CMK (cell line): ENCODE measurements at places on chromosomes 13 and 19.

DNA sequence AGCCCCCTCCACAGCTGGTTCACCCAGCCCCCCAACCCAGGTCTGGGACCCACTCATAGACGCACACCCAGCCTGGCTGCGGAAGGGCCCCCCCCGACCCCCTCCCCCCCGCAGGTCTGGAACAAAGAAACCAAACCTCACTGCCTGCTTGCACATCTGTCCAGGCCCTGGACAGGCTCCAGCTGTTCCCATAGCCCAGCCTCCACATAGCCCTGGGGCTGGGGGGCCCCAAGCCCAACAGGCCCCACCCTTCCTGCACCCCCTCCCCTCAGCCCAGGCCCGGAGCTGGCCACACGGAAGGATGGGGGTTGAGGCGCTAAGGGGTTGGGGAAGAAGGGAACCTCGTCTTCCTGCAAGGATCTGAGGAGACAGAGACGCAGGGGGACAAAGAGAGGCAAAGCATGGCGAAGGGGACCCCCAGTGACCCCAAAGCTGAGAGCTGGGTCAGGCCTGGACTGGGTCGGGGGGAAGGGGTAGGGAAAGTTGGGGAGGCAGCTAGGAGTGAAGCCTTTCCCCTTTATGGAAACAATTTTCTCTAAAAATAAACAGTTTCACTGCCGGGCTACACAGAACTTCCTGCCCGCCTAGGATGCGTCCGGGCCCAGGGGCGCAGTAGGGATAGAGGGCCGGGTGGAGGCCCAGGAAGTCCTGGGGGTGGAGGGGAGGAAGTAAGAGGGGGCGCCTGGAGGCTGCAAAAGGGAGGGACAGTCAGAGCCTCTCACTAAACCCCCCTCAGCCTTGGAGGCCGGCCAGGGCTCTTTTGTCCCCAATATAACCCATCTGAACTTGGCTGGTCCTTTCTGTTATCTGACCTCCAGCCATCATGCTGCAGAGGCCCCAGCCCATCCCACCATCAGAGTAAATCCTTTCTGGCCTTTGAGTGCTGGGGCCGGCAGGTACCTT is 2.4 kb downstream of the KANK2 start:
- no peak for DNase-seq

DNA sequence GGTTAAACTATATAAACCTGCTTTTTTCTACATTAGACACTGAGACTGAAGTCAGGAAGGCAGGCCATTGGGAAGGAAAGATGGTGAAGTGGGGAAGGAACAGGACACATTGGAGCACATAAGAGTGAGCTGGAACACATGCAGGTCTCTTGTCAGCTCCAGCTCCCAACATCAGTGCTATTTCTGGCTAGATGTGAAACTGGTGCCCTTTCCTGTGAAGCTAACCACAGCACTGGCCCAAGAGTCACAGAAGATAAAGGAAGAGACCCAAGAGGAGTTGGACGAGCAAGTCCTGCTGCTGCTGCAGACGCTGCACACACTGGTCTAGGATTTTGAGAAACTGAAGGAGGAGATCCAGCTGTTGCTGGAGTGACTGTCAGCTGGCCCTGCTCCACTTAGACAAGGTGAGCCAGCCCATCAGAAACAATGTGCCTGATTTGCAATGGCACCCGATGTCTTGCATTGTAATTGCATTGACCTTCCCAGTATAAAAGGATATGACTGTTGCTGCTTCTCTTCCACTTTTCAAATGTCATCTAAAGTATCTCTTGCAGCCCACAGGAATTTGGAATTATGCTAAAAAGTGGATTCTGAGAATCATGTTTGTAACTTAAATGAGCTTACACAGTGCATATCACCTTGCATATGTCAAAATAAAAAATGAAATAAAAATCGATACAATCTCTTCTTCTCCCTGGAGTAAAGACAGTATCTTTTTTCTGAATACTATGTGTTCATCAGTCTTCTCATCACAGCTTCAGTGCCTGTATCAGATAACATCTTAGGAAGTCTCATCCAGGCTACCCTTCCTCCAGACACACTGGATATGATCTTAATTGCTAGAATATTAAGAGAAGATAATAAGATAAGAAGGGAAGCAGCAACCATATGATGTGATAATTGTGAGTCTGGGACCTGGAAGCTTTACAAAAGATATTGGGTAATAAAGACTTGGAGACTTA is 230.7 kb upstream of the SPRY2 start:
- no peak for DNase-seq

- DNase-seq = no peak
These were observed 15.2 kb upstream of the TOMM40 start for GRCh38 chr19:44875666-44876451.

DNA sequence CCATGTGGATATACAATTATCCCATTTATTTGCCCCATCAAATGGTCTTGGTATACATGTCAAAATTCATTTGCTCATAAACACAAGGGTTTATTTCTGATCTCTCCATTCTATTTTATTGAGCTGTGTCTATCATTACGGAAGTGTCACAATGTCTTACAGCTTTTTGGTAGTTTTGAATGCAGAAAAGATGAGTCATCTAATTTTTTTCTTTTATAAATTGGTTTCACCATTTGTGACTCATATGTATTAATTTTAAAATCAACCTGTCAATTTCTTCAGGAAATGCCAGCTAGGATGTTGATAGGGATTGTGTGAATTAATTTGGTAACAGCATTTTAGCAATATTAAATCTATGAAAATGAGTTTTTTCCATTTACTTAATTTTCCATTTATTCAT is 2549.4 kb downstream of the PCDH9 start:
- no peak for DNase-seq

DNA sequence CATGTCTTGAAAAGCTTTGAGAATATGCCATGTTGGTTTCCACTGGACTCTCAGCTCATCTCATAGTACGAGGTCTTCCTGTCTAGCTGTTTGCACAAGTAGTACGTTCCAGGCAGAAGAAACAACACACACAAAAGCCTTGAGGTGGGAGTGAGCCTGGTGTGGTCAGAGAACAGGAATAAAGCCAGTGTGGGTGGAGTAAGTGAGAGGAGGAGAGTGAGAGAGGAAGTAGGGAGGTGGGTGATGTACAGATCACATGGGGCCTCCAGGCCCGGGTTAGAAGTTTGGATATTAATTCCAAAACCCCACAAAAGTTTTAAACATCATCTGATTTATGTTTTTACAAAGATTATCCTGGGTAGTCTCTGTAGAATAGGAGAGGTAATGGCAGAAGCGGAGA is 230.6 kb downstream of the MTUS2 start:
- DNase-seq = no peak
